ENCODE measurements at places on chromosomes 4 and X. TPM values are rescaled to one million over a fixed set of nuclear protein-coding genes. Genes with fewer than 3 reads are reported as not detected.

SH2D1A gene
- not detected for polyA plus RNA-seq

NOCT gene
- 1.8 TPM for polyA plus RNA-seq

CDKL5 gene
- polyA plus RNA-seq = not detected

TCEAL6 gene
- 28.3 TPM for polyA plus RNA-seq

CFAP99 gene
- polyA plus RNA-seq = 0.32 TPM

AFP gene
- not detected for polyA plus RNA-seq
